ENCODE measurements at places on chromosomes 5 and 9. TPM values are rescaled to one million over a fixed set of nuclear protein-coding genes. Genes with fewer than 3 reads are reported as not detected.

CCDC183 gene
- total RNA-seq, result 0.21 TPM

GABRA1 gene
- not detected for total RNA-seq

PRDM9 gene
- total RNA-seq, result not detected

MSMP gene
- not detected for total RNA-seq

DNA sequence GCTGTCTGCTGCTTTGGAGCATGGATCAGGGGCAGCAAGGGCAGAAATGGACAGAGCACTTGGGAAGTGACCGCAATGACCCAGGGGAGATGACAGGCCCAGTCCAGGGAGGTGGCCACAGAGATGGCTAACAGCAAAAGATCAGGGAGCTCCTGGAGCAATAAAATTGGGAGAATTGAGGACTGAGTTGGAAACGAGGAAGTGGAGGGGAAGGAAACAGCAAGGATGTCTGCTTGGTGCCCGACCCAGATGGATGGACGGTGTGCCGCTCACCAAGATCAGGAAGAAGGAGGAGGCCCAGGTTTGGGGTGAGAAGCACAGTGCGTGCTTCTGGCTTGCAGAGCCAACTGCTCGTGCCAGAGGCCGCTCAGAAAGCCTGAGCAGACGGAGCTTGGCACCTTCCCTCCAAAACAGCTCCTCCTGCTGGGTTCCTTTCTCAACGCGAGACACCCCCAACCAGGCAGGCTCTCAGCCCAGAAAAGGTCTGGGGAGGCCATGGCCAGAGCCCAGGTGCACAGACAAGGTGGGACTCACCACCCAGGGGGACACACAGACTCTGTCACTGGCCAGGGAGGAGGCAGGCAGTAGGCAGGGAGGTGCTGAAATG is 1.7 kb upstream of the SLC34A1 start:
- peak; percentile 41 for DNase-seq

DNA sequence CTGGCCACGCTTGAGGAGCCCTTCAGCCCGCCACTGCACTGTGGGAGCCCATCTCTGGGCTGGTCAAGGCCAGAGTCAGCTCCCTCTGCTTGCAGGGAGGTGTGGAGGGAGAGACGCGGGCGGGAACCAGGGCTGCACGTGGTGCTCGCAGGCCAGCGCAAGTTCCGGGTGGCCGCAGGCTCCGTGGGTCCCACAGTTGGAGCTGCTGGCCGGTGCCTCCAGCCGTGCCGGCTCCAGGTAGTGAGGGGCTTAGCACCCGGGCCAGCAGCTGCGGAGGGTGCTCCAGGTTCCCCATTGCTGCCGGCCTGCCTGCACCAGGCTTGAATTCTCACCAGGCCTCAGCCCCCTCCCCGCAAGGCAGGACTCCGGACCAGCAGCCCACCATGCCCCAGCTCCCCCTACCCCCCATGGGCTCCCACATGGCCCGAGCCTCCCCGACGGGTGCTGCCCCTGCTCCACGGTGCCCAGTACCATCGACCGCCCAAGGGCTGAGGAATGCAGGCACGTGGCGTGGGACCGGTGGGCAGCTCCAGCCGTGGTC is 192.8 kb upstream of the IZUMO3 start:
- DNase-seq, result no peak

DNA sequence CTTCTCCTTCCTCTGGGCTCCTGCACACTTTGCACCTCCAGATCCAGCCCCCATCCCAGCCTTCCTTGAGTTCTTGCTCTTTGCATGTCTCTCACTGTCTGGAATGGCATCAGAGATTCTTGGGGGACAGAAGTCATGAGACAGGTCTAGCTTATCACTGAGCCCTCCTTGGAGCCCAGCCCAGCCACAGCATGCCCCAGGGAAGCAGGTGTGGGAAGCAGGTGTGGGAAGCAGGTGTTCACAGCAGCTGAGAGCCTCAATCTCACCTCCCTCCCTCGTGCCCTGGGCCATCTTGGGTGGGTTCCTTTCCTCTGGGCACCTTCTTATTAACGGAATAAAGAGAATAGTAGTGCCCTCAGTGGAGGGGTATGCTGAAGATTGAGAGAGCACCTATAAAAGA is 27.2 kb downstream of the SLC6A7 start:
- no peak for DNase-seq

- DNase-seq, result no peak
Observed at GRCh38 chr5:74433255-74433895, 207.2 kb downstream of the ENC1 start.

DNA sequence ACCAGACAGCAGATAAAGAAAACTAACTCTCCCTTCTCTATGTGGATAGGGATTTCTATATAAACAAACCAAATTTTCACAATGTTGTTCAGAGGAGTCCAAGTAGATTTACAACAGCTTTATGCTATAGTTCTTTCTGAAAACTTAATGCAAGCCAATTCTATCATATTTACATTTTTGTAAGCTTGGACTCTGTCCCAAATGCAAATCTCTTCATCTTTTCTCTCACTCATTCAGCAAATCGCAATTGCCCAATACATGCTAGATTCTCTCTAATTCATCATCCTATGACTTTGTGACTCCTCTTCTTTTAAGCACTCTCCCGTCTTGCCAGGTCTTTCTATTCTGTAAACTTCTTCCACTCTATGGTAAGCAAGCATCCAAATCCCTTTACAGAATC is 39.1 kb upstream of the UGT3A2 start:
- DNase-seq, result no peak

DNA sequence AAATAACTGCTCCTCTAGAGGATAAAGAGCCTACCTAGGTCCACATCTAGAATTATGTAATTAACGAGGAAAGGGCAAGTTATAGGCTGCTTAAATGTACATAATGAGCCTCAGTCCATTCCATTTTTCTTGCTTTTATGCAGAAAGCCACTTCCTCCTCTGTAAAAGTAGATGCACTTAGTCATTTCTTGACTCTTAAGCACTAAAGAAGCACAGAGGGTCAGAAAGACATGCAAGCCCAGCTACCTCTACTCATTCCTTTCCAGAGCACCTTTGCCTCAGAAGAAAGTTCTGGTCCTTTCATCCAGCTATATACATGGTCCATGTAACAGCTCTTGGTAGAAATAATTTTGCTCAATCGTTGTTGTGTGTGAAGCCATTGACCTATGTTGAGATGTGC is 308.0 kb upstream of the NREP start:
- no peak for DNase-seq

GRCh38 chr9:109689701-109690100 is 90.3 kb upstream of the PALM2AKAP2 start:
- DNase-seq, result no peak

GRCh38 chr5:569868-570361 is 42.2 kb upstream of the CEP72 start:
- DNase-seq, result peak; percentile 3

GRCh38 chr9:114725930-114726329 is 43.9 kb upstream of the TEX48 start:
- no peak for DNase-seq

DNA sequence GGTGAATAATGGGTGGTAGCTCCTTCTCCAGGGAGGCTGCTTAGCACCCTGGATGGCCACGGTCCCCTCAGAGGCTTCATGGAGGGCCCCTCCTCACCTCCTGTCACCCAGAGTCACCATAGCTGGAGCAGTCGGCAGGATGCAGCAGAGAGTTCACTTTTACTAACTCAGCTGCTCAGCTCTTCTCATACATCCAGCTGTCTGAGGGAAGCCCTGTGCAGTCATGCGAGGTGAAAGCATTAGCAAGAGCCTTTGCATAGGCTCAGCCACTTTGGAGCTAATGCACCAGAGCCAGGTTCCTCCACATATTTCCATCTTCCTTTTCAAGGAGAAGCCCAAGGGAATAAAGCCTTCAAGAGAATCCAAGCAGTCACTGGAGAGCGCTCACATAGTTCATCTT is 499.2 kb downstream of the BNC2 start:
- DNase-seq, result no peak

DNA sequence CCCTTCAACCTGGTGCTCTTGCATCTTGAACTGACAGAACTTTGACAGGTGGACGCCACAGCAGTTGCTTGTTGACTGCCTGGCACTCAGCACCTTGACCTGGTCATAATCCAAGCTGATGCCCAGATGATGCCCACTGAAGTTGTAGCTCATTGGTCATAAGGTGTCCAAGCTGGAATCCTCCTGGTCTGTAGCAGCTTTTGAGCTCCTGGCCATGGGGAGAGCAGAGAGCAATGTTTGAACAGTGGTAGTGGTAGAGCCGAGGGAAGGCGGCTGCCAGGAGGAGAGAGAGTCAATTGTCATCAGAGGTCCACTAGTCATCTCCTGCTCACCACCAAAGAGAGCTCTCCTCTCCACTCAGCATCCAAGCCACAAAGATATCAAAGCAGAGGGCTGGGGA is 23.3 kb downstream of the CSF2 start:
- DNase-seq, result no peak

Measured in activated CD4-positive, alpha-beta memory T cell treated with anti-CD3 and anti-CD28 coated beads for 36 hours (primary cell).